ENCODE measurements at places on chromosomes 16 and 17.

DNA sequence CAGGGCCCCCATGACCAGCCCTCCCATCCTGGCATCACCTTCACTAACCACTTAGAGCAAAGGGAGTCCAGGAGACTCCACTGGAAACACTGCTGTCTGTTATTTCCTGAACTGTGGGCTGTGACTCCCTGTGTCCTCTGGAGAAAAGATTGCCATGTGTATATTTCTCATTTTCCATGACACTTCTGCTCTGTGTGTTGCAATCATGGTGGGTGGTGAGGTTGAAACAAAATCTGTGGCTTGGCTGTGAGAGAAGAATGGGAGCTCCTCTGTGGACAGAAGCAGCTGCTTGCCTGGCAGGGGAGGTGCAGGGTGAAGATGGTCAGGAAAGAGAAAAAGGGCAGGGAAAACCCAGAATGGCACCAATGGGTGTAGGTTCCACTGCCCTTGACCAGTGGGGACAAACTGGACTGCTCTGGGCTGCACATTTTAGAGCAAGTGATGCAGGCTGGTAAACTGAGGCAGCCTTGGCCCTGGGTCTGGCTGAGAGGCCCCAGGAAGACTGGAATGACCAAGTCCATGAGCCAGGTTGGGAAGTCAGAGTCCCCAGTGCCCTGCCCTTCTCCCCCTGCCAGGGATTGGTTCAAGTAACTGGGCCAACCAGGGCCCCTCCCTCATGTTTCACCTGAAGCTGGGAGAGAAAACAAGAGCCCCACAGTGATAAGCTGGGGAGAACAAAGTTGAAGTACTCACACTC, 314.3 kb downstream of the C16orf95 start:
- no peak for DNase-seq

DNA sequence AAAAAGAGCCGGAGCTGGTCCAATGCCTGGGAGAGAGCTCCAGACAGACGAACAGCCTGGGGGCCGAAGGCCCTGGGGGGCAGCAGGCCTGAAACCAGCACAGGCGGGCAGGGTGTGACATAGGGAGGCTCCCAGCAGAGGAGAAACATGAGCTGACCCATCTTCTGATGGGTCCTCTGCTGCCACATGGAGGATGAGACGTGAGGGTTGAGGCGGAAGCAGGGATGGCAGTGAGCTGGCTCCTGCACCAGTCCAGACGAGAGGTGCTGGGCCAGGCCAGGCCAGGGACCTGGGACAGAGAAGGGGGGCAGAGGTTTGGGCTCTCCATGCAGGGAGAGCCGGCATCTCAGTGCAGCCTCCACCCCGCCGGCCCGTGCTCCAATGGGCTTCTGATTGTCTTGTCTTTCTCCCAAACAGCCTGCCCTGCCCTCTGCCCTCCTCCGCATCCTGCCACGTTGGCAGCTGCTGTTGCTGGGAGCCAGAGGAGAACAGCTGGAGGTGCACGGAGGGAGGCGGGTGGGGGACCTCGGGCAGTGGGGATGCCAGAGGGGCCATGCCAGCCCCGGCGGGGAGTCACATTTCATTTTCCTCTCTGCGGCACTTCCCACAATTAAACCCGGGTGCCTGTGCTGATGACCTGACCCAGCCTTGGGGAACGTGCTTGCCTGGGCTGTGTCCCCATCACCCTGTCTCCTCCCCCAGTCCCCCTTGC, 139.1 kb upstream of the GSE1 start:
- no peak for DNase-seq

DNA sequence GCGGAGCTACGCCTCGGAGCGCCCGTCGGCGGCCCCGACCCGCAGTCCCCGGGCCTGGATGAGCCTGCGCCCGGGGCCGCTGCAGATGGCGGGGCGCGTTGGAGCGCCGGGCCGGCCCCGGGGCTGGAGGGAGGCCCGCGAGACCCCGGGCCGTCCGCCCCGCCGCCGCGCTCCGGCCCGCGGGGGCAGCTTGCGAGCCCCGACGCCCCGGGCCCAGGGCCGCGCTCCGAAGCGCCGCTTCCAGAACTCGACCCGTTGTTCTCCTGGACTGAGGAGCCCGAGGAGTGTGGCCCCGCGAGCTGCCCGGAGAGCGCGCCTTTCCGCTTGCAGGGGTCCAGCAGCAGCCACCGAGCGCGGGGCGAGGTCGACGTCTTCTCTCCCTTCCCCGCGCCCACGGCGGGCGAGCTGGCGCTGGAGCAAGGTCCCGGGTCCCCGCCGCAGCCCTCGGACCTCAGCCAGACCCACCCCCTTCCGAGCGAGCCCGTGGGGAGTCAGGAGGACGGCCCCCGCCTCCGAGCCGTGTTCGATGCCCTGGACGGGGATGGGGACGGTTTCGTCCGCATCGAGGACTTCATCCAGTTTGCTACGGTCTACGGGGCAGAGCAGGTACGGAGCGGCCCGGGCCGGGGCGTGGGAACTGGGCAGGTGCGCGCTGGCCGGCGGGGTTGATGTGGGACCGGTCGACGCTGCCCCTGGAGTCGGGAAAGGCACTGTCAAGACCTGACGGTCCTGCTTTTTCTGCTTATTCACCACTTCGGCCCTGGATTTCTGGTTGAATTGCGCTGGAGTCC, 861 bp downstream of the RAB11FIP3 start:
- no peak for DNase-seq

GRCh38 chr17:78675316-78675616, 98.1 kb upstream of the DNAH17 start:
- no peak for DNase-seq

DNA sequence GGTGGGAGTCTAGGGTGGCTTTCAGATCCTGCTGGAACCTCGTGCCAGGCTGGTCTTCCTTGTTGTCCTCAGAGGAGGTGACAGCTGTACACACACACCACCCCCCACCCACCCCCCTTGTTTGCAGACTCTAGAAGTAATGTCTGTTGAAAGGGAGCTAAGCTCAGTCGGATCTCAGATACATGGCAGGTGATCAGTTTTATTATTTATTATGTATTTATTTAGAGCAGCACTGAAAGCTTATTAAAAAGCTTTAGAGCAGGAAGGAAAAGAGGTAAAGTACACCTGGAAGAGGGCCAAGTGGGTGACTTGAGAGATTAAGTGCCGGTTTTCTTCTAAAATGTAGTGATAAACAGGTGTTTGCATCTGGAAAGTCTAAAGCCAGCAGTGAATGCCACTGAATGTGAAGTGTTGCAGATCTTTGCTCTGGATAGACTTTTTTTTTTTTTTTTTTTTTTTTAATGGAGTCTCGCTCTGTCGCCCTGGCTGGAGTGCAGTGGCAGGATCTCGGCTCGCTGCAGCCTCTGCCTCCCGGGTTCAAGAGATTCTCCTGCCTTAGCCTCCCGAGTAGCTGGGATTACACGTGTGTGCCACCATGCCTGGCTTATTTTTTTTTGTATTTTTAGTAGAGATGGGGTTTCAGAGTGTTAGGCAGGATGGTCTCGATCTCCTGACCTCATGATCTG, 40.2 kb downstream of the FOXK2 start:
- no peak for DNase-seq

GRCh38 chr17:67022451-67022810, 21.9 kb upstream of the CACNG1 start:
- no peak for DNase-seq

GRCh38 chr16:27215660-27216059, 12.3 kb downstream of the KDM8 start:
- DNase-seq = no peak
